Left renal cortex interstitium (tissue), 4 donors: ENCODE measurements at places on chromosomes 1 and 21. TPM values are rescaled to one million over a fixed set of nuclear protein-coding genes. Genes with fewer than 3 reads are reported as not detected.

Gene CD247
- 0.47 TPM for polyA plus RNA-seq

Gene CCDC181
- 10.1 TPM for polyA plus RNA-seq

Gene C1QTNF12
- 16.2 TPM for polyA plus RNA-seq

Gene PGBD5
- 7.3 TPM for polyA plus RNA-seq

Gene PHLDA3
- polyA plus RNA-seq = 9.7 TPM

DNA sequence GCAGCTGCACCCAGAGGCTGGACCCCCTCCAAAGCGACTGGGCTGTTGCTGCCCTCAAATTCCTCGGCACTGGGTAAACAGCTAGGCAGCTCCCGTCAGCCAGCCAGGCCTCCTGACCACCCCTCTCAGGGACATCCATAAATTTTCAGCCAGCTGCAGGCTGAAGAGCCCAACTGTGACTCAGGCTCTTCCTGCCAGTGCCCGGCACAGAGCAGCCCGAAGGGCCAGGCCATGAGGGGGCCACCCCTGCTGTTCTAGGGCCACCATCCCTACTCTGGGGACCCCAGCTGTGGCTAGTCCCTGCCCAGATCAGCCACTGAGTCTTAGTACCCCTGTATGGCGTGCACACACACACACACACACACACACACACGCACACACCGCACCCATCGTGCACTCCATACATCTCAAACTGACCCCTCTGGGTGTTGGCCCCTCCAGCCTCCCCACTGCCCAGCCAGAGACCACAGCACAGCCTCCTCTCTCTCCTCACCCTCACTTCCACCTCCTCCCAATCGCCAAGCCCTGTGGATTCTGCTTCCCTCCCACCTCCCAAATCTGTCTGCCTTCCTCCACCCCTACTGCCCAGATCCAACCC is 6.2 kb upstream of the LAPTM5 start:
- no peak for DNase-seq

- DNase-seq = no peak
These were observed 187.8 kb downstream of the TOMM20 start for GRCh38 chr1:234940841-234941240.

DNA sequence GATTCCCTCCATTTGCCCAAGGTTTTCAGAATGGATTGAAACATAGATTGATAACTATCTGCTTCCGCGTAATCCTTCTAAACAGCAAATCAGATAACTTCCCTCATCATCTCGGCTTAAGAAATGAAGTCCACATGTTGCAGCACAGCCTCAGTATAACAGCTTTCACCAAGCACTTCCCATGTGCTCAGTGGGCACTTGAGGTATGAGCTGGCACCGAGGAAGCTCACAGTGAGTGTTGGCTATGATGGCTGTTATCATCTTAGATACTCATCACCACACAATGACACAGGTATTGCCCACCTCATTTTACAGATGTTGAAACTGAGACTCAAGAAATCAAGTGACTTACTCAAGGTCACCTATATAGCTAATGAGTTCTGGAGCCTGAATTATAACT is 43.2 kb downstream of the RCSD1 start:
- no peak for DNase-seq
